Activated gamma-delta T cell (primary cell): ENCODE measurements at places on chromosomes 12 and 14.

DNA sequence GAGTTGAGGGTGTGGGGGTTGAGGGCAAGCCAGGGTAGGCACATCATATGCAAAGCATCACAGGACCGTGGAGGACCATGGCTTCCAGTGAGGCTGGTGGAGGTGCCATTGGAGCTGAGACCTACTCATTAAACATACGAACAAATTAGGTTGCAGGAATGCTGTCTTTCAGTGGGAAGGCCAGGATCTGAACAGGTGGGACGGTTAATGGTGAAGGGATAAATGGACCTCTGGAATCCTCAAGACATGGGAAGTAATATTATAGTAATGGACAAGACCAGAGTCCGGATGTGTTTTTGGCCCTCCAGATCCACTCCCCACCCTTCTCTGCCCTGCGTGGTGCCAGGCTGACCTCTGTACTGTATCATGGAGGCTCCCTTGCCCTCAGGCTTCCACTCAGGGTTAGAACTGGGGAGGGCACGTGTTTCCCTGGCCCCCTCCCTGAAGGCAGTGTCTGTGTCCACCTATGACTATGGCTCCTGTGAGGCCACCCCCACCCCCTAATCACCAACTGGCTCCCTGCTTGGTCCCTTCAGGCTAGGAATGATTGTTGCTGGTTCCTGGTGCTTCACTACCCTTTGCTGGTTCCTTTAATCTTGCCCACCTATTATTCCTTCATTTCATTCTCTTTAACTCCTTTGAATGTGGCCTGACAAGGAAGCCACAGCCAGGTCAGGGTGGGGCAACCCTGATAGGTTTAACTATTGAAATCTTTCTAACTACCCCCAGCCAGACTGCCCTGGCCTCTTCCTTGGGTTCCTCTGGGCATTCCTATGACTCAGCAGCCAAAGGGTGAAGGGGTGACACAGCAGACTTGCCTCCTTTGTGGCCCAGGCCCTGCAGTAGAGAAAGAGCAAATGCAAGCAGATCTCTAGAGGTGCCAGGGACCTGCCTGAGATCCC lies 10.7 kb downstream of the DHRS2 start:
- DNase-seq: no peak

DNA sequence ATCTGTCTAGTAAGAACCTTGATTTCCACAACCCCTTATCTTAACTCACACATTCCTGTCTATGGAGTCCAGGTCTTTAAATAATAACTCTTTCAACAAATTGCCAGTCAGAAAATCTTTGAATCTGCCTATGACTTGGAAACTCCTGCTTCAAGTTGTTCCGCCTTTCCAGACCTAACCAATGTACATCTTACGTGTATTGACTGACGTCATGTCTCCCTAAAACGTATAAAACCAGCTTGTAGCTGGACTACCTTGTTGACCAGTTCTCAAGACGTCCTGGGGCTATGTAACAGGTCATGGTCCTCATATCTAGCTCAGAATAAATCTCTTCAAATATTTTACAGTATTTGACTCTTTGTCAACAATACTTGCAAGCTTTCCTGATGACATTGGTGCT lies 337.0 kb downstream of the TMEM132D start:
- no peak for DNase-seq

- no peak for DNase-seq
These were observed 27.1 kb downstream of the FMNL3 start for GRCh38 chr12:49680075-49680474.

DNA sequence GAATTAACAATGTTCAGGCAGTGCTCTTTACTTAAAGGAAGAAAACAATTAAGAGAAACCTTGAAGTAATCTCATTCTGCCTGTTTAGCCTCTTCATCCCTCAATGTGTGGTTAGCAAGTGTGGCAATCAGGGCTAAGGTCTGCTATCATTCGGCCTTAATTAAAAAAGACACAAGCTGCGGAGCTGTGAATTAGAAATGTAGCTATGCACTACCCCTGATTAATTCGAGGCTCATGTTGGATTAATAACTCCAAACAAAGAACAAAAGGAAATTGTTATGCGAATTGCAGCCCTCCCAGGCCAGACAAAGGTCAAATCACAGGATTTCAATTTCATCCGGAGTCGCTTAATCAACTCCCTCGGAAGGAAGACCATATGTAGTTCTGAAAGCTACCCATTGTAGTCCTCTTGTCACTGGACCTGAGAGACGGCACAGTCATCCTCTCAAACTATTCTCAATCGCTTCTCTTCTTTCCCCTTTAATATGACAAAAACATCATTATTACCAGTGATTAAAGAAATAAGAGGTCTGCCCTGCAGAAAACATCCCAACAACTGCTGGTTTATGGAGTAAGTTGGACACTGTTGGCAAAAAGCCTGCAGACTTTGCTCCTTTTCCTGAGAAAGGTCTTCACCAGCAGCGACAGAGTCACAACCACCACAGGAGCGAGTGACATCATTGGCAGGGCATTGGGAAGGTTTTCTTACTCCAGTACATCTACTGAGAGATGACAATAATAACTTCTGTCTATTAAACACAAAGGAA lies 71.1 kb upstream of the SOX5 start:
- no peak for DNase-seq

- DNase-seq: no peak
These were observed 33.7 kb upstream of the SGPP1 start for GRCh38 chr14:63761351-63762117.

GRCh38 chr12:12398026-12398859 lies 41.4 kb downstream of the BORCS5 start:
- no peak for DNase-seq

GRCh38 chr14:76464856-76465255 lies 88.9 kb downstream of the ESRRB start:
- DNase-seq: no peak

DNA sequence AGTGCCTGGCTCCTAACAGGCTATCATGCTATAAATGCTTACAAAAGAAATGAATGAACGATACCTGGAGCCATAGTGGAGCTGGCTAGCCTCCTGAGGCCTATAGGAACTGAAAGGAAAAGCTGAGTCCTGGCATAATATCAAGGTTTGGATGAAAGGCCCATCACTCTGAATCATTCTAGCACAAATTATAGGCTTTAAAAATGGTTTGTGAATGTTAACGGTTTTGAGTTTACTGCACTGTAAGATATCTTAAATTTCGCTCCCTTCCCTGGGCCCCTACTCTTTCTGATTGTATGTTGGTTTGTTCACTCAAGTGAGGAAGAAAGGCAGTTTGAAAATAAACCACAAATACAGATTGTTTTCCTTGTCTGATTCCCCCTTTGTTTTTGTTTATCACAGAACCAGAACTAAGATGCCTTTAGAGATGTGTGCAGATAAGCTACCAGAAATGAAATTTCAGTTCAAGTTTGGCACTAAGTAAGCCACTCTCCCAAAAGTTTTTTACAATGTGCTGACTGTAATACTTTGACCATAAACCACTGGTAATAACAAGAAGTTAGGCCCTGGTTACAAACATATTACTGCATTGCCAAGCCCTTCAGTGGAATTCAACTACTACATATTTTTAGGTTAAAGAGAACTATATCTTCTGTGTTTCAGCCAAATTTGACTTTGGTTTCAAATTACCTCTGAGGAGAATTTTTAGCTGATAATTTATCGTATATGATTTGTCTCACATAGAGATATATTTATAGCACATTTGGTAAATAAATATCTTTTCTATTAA lies 89.5 kb downstream of the ALX1 start:
- DNase-seq: no peak

DNA sequence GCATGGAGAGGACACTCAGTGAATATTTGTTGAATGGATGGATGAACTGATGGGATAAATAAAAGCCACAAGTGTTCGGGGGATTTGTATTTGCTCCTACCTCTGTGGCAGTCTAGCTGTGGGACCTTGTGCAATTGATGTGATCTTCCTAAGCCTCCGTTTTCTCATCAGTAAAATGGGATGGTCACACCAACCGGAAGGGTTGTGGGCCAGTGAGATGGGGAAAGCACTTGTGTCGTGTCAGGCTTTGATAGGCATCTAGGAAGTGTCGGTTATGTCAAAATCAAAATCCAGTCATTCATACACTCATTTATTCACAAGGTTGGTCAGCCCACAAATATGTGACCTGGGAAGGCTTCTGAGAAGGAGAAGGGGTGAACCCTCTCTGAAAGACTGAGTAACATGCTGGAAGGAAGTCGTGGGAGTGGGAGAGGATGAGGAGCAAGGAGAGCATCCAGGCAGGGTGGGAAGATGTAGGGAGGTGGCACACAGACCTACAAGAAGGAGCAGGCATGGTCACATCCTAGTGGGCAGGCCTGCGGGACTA lies 7.8 kb upstream of the SERPINA9 start:
- DNase-seq: no peak

- DNase-seq: no peak
These were observed 115.5 kb downstream of the CCDC59 start for GRCh38 chr12:82242729-82243128.

GRCh38 chr12:76586764-76587395 lies 27.3 kb upstream of the OSBPL8 start:
- DNase-seq: no peak

DNA sequence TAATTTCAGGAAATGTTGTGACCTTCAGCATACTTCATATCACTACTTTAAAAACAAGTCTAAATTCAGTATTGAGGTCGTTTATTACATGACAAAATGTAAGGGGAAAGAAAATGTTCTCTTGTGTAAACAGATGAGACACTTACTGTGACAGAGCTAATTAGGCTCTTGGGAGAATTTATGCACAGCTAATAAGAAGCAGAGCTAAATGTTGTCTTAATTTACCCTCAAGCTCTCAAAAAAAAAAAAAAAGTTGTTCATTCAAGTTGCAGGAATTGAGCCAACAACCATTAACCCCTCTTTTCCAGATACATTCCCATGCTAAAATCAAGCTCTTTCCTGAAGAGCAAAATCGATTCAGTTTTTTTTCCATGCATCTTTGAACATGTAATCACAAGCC lies 1419.4 kb downstream of the FSCB start:
- no peak for DNase-seq

DNA sequence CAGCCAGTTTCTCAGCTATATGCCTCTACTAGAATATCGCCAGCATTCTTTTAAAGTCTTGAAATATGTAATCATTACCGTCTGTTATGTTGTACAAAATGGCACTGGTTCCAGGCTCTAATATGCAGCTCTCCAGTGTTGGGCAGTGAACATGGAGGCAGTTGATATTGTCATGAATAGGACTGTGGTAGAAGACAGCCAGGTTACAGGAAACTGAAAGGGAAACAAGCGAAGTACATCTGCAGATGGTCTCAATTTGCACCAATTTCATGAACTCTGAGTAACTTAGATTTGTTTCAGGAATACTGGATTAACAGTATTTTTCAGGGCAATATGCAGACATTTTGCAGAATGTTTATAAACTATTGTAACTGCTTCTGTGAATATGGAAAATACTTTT lies 13.4 kb upstream of the KLHL42 start:
- DNase-seq: no peak

DNA sequence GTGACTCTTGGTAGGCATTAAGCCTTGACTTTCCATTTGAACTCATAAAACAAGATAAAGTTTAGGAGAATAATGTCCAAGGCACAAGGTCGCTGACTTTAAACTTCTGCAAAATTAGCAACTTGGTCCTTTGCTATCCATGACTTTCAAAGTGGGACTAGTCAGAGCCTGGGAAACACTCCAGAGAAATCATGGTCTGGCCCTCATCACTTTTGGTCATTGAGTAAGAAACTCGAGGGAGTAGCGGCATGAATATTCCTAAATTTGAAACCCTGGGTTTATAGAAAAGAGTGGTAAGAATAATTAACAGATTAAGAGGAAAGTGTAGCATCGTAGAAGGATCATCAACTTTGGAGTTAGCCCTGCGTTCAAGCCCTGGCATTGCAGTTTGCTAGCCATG lies 16.9 kb upstream of the APPL2 start:
- DNase-seq: no peak

GRCh38 chr12:127516467-127516866 lies 750.5 kb upstream of the TMEM132C start:
- no peak for DNase-seq

- no peak for DNase-seq
These were observed 174.4 kb downstream of the TMEM121 start for GRCh38 chr14:105700622-105701288.

DNA sequence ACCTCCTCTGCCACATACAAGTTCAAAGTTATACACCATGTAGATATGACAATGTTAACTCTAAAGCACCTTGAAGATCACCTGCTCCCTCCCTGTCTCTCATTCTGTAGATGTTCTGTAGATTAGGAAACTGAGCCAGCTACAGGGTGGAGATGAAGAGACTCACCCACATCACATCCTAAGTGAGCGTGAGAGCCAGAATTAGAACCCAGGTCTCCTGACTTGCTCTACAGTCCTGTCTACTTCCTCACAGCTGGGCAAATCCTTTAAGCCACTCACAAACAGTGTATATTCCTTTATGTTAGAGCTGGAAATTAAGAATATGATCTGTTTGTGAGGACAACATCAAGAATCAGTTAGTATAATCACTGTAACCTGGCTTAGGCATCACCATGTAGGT lies 1.8 kb downstream of the APPL2 start:
- no peak for DNase-seq

GRCh38 chr14:35395283-35395682 lies 9.3 kb downstream of the NFKBIA start:
- no peak for DNase-seq

- DNase-seq: no peak
These were observed 364.3 kb upstream of the DDHD1 start for GRCh38 chr14:53517270-53517960.

GRCh38 chr12:27709932-27710591 lies 570 bp upstream of the MRPS35 start:
- no peak for DNase-seq

- no peak for DNase-seq
These were observed 12.6 kb downstream of the SLC25A29 start for GRCh38 chr14:100293497-100294212.

- DNase-seq: no peak
These were observed 12.3 kb downstream of the EP400 start for GRCh38 chr12:131962069-131962468.

DNA sequence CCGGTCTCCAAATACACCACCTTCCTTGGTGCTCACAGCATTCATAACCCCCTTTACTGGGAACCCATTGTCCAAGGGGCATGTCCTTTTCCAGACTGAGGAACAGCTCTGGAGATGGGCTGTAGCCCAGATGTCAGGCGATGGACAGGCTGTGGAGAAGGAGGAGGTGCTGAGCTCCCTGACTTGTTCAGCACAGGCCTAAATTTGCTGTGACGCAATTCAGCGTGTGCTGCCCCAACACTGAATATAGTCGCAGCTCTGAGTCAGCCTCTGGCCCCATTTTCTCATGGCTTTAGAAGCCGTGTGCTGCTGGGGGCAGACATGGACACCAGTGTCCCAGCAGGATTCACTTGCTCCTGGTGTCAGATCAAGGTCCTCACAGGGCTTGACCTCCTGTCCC lies 269.1 kb downstream of the EMP1 start:
- no peak for DNase-seq

DNA sequence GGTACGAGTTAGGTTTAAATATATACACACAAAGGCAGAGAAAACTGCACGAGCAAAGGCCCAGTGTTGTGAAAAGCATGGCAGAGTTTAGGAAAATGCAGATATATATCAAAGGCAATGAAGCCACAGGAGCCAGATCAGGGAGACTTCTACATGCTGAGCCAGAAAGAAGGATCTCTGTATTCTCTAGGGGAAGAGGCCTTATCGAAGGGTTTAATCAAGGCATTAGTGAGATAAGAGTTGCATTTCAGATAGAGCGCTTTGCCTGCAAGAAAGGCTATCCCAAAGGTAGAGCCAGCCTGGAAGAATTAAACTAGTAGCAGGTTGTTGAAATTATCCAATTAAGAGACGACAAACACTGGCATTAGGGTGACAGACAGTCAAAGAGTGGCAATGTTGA lies 7.6 kb downstream of the PTPRO start:
- no peak for DNase-seq

GRCh38 chr12:120725151-120725658 lies 421 bp upstream of the ACADS start:
- no peak for DNase-seq

- DNase-seq: no peak
These were observed 2.7 kb downstream of the PDE3A start for GRCh38 chr12:20370866-20371519.
